ENCODE measurements at places on chromosomes 13 and 19.

- no peak for DNase-seq
Observed at GRCh38 chr13:95195146-95195545, 106.1 kb downstream of the ABCC4 start.

GRCh38 chr13:109773276-109773675 is 13.1 kb downstream of the IRS2 start:
- no peak for DNase-seq

- DNase-seq = no peak
Observed at GRCh38 chr13:64305246-64305645, 2889.6 kb upstream of the PCDH20 start.

DNA sequence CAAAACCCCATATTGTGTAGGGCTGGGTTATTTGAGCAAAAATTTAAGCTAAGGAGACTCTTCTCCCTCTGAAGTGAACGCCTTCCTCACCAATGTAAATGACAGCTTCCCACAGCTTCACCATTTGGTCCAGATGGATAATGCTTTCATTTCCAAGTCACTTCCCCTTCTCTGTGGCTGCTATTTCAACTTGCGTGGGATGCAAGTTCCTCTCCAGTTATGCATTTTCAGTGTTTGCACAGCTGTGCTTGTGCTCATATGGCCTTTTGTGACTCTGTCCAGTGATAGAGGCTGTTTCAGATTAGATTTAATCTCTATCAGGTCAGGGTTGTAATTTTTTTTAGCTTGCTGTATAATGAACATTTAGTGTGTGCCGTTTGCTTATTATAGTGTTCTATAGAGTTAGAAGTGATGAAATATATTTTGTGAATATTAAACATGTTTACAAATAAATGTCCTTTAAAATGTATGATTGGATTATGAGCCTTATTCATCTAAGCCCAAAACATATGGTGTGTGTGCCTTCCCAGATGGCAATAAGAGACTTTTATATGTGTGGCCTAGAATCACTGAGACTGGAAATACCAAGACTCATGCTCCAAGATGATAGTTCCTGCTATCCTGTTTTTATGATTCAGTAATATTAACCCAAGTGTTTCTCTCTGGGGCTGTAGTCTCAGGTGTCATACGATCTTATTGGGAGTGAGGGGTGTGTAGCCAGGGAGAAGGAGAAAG is 86.6 kb downstream of the TNFRSF19 start:
- DNase-seq = no peak

Data from activated CD4-positive, CD25-positive, alpha-beta regulatory T cell treated with anti-CD3 and anti-CD28 coated beads, Interleukin-2, amount 50 U/mL, for 72 hours (primary cell).